ENCODE measurements at places on chromosomes 5 and 9. TPM values are rescaled to one million over a fixed set of nuclear protein-coding genes. Genes with fewer than 3 reads are reported as not detected.

ANKRD33B gene
- total RNA-seq, result 0.99 TPM

CCDC180 gene
- 7.1 TPM for total RNA-seq

CHSY3 gene
- total RNA-seq, result not detected

GRXCR2 gene
- total RNA-seq, result not detected

DNA sequence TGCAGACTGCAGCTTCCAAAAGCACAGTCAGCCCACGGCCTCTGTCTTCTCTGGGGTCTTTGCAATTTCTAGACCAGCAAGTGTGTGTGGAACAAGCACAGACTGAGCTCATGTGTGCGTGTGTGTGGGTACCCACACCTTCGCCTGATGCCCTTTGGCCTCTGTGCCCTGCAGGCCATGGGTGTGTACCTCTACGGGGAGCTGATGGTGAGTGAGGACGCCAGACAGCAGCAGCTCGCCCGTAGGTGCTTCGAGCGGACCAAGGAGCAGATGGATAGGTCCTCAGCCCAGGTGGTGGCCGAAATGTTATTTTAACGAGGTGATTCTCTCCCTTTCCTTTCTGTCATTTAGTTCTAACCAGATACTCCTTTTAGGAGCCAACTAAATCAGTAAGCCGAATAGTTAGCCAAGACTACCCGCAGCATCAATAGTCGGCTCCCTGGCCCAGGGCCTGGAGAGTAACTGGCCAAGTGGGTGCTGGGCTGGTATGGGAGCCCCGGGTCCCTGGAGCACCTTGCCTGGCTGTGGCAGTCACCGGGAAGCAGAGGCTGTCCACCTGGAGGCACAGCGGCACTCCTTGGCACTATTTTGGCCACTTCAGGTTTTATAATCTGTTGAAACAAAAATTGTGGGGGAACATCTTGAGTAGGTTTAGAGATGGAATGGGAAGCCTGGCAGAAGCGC lies 235.0 kb downstream of the FANCC start:
- DNase-seq, result no peak

GRCh38 chr5:139494832-139495231 lies 12.3 kb upstream of the STING1 start:
- DNase-seq, result no peak

- DNase-seq, result no peak
Observed at GRCh38 chr9:15096972-15097371, 186.7 kb upstream of the FREM1 start.

- DNase-seq, result no peak
Observed at GRCh38 chr5:167255926-167256325, 1035.5 kb upstream of the WWC1 start.

DNA sequence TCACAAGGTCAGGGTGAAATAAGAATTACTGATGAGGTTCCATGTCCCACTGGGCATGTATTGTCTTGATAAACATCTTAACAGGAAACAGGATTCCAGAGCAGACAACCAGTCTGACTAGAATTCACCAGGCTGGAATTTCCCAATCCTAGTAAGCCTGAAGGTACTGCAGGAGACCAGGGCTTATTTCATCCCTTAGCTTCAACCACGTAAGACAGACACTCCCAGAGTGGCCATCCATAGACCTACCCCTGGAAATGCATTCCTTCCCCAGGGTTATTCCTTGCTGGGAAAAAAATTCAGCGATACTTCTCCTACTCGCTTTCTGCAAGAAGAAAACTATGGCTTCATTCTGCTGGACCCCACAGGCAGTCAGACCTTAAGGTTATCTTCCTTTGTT lies 785.4 kb downstream of the NR2F1-AS1 start:
- DNase-seq, result no peak

DNA sequence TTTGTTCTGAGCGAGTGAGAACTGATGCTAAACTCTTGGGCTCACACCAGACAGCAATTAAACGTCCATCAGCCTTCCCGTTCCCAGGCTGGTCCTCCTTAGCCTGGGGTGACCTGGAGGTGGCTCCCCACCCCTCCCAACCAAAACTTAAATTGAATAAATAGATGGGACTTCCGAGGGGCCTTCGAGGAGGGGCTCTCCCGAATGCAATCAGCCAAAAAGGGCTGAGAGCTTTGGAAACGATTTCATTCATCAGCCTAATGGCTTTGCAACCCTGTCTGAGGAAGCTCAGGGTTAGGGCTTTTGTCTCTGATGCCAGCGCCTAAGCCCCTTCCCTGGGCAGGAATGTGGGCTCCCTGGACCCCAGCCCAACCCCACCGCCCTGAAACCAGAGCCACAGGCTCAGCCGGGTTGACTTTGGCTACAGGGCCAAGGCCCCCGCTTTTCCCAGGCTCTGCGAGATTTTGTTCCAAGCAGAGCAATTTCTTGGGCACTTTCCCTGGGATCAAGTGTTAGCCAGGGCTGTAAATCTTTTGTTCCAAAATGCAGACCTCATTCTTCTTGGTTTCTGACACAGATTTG lies 29.2 kb downstream of the LHX3 start:
- DNase-seq, result no peak

- DNase-seq, result no peak
Observed at GRCh38 chr5:151967865-151968264, 43.2 kb upstream of the GLRA1 start.
